ENCODE measurements at places on chromosomes 5 and 9.

- no peak for DNase-seq
Observed at GRCh38 chr9:77018969-77019235, 553 bp upstream of the FOXB2 start.

- no peak for DNase-seq
Observed at GRCh38 chr5:151889614-151890013, 35.0 kb downstream of the GLRA1 start.

DNA sequence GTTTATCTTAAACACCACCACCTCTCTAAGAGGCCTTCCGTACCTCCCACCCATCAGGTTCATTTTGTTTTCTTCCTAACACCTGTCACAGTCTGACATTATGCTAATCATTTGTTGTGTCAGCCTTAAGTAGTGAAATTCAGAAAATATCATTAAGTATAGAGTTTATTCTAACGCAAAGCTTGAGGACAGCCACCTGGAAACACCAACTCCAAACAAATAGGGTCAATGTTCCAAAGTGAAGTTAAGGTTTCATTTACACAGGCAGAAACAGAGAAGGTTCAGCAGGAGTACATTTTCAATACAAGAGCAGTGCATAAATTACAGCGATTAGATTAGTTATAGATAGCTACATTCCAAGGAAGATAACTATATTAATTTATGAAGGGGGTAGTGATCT is 1.3 kb upstream of the SMC5 start:
- peak; percentile 47 for DNase-seq

- no peak for DNase-seq
Observed at GRCh38 chr5:107378218-107378899, 292.4 kb downstream of the EFNA5 start.

DNA sequence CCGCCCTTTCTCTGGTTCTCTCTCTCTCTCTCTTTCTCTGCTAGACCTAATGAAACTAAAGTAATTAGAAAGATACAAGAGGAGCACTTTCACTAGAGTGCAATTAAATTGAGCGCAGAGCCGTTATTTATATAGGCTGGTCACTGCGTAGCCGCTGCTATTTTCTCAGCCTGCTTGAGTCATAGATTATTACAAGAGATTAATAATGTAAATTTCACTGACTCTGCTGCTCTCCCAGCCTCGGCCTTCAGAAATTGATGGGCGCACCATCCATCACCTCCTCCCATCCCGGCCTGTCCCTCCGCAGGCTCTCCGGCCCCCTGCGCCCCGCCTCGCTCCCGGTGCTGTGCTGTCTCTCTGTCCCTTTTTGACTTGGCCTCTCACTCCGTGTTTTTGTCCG is 268.0 kb upstream of the MVB12B start:
- no peak for DNase-seq

DNA sequence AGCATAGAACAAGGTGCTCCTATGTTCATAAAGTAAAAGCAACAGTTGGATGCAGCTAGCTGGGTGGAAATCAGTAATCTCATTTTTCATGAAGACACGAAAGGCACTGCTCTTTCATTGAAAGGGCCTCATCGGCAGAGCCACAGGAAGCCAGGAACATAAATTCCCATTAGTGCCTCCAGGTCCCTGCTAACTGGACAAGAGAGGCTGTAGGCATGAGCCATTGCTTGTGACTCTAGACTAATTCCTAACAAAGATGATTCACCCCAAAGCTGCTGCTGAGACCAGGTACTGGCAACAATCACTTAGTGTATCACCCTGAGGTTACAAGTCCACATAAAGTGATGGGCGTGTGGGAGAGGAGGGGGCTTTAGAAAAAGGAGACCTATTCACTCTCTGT is 141.8 kb downstream of the BRINP1 start:
- no peak for DNase-seq

- no peak for DNase-seq
Observed at GRCh38 chr5:43859309-43859708, 256.3 kb downstream of the NNT start.
